ENCODE measurements at places on chromosomes 12 and 14.
A peak's percentile ranks its signal among the peaks of the same experiment; 100 is the strongest.

DNA sequence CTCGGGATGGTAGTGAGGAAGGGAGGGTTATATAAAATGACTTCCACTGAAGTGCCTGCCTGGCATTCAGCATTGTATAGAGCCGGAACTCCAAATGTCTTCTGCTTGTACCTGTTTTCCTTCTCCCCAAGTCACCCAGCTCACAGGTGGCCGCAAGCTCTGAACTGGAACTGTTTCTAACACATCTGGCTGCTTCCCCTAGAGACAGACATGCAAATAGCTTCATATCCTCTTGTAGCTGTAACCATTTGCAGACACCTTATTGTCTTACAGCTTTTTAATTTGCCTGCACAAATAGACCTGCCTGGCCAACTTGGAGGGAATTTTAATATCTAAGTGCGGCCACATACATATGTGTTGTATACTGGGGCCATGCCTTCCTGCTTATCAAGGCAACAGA, 126.0 kb downstream of the CHST11 start:
- peak; percentile 58 for DNase-seq

- DNase-seq = no peak
These were observed 155.2 kb upstream of the ALG10B start for GRCh38 chr12:38161123-38162000.

DNA sequence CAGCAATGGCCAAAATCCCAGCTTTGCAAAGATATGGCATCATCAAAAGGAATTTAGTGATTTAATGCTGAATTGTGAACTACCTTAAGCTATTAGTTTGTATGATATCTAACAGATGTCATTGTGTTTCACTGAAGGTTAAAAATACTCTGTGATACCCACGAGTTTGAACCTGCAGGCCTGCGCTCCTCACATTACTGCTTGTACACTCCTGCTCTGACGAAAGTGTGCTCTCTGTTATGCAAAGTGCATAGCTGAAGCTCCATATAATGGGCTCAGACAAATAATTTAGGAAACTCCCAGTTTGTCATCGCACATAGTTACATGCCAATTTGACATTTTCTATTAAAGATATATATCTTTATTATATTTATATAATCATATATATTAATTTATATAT, 52.2 kb downstream of the SPPL3 start:
- no peak for DNase-seq

GRCh38 chr12:112686373-112686772, 105.2 kb upstream of the RPH3A start:
- no peak for DNase-seq

- DNase-seq = no peak
These were observed 42.0 kb upstream of the TBC1D15 start for GRCh38 chr12:71797531-71797930.

DNA sequence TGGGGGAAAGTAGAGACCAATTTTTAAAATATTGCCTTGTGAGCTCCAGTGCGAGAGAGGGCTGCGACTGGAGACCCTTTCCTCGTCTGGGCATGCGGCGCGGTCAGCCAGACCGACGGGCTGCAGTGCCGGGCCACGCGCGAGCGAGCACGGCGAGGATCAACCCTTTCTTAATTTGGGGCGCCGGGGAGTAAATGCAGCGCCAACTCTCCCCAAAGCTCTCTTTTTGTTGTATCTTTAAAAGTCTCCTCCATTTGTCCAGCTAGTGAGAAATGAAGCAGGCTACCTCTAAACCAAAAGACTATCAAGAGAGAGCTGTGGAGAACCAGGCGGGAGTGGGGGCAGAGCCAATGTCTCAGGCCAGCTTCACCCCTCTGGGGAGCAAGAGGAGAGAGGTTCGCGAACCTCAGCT, 1.4 kb downstream of the SIX1 start:
- DNase-seq = no peak

DNA sequence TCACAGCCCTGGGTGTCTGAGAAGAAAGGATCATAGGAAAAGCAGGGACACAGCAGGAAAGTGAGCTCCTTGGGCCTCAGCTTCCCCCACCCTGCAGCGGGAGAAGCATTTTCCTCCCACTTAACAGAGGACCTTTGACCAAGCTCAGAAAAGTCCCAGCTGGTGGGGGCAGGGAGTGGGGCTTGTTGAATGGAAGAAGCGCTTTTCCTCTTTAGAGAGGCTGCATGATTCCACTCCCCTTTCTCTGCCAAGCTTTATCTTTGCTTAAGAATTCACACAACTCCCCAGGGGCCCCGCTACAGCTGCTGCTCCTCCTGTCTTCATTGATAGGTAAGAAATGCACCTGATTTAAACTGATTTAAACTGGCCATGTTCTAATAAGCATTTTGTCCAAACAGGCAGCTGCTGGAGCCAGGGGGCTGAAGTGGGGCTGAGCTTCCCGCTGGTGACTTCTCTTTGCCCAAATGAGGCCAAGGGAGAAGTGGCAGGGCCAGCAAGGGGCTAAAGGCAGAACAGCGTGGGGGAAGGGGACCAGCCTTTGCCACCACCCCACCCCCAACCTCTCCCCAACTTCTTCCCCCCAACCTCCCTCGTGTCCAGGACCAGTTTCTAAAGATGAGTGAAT, 1.7 kb upstream of the PAPLN start:
- no peak for DNase-seq

GRCh38 chr14:104795781-104796686, 486 bp upstream of the AKT1 start:
- no peak for DNase-seq

DNA sequence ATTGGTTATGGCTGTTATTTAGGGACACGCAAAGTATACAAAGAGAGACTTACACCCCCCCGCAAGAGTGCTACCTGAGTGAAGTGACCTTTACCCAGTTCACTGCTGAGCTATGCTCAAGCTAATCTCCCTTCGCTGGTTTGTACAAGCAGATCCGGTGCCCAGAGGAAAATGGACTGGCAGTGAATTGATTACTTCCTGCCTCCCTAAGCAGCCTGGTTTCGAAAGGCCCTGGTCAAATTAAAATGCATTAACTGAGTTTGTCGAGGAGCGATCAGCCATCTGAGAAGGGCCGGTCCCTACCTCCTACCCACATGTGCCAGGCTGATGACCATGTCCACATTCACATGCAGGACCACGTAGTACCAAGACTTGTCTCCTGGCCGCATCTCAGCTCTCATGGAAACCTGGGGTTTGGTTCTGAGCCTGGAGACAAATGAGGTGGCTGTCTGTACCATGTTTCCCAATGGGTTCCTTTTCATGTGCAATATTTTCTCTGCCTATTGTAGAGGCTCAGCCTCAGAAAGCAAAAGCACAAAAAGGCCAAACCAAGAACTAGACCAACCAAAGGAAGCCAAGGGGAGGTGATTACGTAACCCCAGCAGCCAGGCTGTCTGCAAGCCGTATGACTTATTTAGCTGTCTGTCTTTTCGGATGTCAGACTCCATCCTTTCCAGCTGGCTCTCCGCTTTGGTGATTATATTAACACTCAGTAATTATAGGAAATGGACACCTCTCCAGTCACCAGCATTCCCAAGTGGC, 284.7 kb upstream of the PWP1 start:
- DNase-seq = peak; percentile 84

DNA sequence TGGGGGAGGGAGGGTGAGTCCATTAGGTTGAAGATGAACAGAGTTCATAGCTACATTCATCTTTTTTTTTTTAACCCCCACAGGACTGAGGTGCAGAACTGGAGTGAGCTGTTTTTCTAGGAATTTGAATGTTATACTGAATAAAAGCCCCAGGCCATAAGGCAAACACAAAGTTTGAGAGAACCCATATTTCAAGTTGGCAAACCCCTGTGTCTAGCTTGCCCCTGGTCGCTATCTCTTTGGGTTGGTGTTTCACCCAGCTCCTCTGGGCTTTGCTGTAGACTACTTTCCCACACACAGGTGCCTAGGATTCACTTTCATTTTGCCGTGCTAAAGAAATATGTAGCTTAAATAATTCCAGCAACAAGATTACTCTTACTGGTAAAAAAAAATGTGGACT, 5.2 kb upstream of the LMO3 start:
- DNase-seq = no peak

- DNase-seq = no peak
These were observed 68.6 kb downstream of the C12orf50 start for GRCh38 chr12:87960566-87960965.

GRCh38 chr12:83092129-83092528, 405.4 kb downstream of the TMTC2 start:
- DNase-seq = no peak

- no peak for DNase-seq
These were observed 99.2 kb downstream of the SNAPC1 start for GRCh38 chr14:61861320-61861865.

GRCh38 chr12:132276827-132277373, 52.5 kb downstream of the GALNT9 start:
- DNase-seq = no peak

DNA sequence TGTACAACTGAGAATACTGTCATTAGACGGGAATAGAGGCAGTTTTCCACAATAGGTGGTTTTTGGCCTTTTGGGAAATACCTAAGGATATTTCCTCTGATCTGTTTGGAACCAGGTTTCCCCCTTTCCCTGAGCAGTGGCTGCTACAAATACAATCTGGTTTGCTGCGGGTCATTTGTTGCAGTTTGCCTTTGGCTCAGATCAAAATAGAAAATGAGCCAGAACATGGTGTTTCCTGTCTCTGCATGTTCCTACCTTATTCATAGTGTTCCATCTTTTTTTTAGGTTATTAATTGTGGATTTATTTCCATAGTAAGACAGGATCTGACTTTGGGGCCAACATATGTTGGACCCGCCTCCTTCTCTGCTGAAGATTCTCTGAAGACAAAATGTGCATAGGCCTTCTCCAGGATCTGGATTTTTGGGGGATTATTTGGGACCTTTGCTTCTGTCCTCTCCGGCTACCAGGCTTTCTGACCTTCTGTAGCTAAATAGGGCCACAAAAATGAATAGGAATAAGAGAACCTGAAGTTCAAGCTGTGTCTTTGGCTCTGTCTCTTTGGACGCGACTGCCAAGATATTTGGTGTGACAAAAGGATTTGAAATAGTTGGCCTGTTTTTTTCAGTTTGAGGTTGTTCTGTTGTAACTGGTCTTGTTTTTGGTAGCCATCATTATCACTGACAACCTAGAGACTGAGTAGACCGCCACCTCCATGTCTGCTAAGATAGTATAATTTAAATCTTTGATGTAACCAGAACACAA, 146.9 kb downstream of the PRKCH start:
- no peak for DNase-seq

- DNase-seq = no peak
These were observed 1.2 kb downstream of the EDDM3B start for GRCh38 chr14:20769421-20769820.

GRCh38 chr14:71021347-71022011, 114.2 kb downstream of the PCNX1 start:
- DNase-seq = no peak

DNA sequence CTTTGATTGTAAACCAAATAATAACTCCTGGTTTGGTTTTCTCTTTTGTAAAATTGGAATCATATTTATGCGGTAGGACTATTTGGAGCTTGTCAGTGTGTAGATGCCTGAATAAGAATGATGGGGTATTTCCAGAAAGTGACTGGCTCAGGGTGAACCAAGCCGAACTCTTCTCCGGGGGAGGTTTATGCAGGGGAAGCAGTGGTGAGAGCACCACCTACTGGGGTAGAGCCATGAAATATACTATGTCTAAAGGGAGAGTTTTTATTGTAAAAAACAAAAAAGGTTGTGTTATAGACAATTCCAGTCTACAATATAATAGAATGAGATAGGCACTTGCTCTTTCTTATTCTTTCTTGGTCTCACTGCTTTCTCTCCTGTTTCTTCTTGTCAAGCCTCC, 222.9 kb upstream of the SLC16A7 start:
- peak; percentile 13 for DNase-seq

- DNase-seq = no peak
These were observed 94.1 kb downstream of the LGMN start for GRCh38 chr14:92654239-92654901.

- peak; percentile 43 for DNase-seq
These were observed at the start of gene HOXC13 for GRCh38 chr12:53938326-53939140. HOXC13 (plus strand) TSS chr12:53938831; CDS start chr12:53938907, 76 bp downstream.

DNA sequence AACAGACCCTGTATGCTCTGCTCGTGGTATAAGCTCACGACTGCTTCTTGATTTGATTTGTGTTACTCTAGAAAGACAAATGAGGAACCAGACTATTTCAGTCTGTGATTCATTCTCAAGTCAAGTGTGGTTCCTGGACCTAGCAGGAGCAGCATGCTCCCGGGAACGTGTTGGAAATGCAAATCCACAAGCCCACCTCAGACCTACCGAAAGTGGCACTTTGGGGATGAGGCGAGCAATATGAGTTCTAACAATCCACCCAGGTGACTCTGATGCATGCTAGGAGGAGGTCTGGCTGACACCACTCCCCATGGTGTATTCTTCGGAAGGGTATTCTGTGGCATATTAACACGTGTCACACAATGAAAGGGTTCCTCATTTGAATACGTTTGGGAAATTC, 59.5 kb upstream of the TMX1 start:
- no peak for DNase-seq
